ENCODE measurements at places on chromosomes 12 and 14.
A peak's percentile ranks its signal among the peaks of the same experiment; 100 is the strongest.

DNA sequence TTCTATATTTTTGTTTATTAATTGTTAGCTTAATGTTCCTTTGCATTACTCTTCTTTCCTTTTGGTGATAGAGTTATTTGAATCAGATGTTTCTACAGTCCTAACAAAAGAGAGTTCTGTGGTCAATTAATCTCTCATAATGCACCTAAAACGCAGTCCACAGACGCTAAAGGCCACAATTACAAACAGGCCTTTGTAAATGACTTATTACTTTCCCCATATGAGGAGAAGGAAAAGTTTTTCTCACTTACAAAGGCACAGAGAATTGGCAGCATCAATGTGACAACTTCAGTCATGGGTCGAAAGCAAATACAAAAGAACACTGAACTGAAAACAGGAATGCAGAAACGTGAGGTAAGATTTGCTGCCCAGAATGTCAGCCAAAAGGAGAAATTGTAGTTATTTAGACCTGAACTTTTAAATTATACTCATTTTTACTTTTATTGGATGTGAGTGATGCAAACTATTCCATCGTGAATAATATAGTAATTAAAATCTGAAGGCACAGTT is 142.0 kb upstream of the SYT10 start:
- no peak for DNase-seq

DNA sequence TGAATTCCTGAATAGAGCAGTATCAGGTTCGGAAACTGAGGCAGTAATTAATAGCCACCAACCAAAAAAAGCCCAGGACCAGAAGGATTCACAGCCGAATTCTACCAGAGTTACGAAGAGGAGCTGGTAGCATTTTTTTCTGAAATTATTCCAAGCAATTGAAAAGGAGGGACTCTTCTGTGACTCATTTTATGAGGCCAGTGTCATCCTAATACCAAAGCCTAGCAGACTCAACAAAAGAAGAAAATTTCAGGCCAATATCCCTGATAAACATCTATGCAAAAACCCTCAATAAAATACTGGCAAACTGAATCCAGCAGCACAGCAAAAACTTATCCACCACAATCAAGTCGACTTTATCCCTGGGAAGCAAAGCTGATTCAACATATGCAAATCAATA is 202.3 kb upstream of the SLC16A7 start:
- DNase-seq: no peak

- DNase-seq: no peak
Observed at GRCh38 chr14:24712909-24713308, 78.9 kb upstream of the GZMB start.

GRCh38 chr12:132279184-132279889 is 50.1 kb downstream of the GALNT9 start:
- DNase-seq: peak; percentile 22

DNA sequence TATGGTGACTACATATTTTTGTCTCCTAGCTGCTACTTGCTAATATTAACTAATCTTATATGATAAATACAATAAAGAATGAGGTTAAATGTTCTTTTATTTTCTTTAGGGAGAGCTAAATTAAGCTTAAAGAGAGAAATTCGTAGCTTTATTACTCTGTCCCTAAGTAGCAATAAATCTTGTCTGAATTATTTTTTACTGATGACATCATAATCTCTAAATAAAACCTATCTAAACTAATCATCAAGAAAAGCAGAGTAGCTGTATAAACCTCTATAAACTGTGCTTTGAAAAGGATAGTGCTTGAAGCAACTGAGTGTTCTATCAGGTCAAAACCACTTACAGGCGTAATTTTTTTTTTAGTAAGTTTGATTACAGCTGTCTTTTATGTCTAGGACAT is 42.5 kb downstream of the METTL25 start:
- DNase-seq: no peak

- DNase-seq: no peak
Observed at GRCh38 chr12:106033161-106033675, 105.5 kb downstream of the NUAK1 start.

Measured in NAMALWA (cell line).